ENCODE measurements at places on chromosomes 13 and 19. TPM values are rescaled to one million over a fixed set of nuclear protein-coding genes. Genes with fewer than 3 reads are reported as not detected.

Gene KL
- polyA plus RNA-seq, result not detected

Gene CBLC
- polyA plus RNA-seq, result not detected

Gene MBD3L5
- polyA plus RNA-seq, result not detected

Gene SMIM17
- not detected for polyA plus RNA-seq

Gene MEF2B
- polyA plus RNA-seq, result 0.94 TPM

Gene TMEM86B
- polyA plus RNA-seq, result 2.4 TPM

Gene KLK4
- not detected for polyA plus RNA-seq

Gene KIR2DL3
- polyA plus RNA-seq, result not detected

- no peak for DNase-seq
These were observed 1.7 kb downstream of the MAP3K10 start for GRCh38 chr19:40192758-40193586.

DNA sequence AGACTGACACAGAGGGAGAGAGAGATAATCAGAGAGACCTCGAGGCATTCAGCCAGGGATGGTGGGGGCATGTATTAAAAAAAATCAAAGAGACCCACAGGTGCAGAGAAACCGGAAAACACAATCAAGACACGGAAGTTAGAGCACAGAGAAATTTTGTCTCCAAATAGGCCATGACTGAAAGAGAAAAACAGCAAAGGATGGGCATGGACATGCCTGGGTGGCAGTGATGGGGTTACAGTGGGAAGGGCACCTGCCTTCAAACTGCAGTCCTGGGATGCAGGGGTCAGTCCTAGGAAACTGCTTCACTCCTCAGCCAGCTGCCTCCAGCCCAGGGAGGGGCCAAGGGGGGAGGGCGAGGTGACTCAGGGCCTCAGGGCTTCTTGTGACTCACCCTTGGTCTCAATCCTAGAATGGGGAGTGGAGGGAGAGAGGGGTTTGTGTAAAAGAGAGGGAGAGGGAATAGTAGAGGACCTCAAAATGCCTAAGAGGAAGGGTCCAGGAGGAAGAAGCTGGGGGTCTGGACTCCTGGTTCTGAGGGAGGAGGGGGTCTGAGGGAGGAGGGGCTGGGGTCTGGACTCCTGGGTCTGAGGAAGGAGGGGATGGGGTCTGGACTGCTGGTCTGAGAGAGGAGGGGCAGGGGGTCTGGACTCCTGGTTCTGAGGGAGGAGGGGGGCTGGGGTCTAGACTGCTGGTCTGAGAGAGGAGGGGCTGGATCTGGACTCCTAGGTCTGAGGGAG, 3.6 kb upstream of the KCNN4 start:
- peak; percentile 85 for DNase-seq

- no peak for DNase-seq
These were observed 2.0 kb upstream of the LENG9 start for GRCh38 chr19:54465426-54466109.

- no peak for DNase-seq
These were observed 4.5 kb downstream of the PPP1R12C start for GRCh38 chr19:55112777-55113569.

GRCh38 chr19:6596621-6597020, 5.7 kb upstream of the CD70 start:
- DNase-seq, result no peak

- DNase-seq, result no peak
These were observed 77.5 kb upstream of the PEG3 start for GRCh38 chr19:56917998-56918397.

DNA sequence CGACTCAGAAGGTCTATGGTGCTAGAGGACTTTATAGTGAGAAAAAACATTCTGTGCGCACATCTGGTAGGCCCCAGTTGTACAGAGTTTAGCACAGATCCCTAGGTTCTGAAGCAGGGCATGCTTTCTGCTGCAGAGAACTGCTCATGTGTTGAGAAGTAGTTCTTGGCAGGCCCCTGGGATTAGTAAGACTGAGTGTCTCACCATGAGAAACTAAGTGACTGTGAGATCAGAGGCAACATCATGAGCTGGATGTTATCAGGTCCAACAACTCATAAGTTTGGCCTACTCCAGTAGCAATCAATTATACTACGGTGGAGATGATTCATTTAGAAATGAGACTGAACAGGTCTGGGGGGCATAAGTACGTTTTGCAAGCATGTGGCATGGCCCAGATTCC, 507.4 kb upstream of the KLF12 start:
- DNase-seq, result peak; percentile 74

DNA sequence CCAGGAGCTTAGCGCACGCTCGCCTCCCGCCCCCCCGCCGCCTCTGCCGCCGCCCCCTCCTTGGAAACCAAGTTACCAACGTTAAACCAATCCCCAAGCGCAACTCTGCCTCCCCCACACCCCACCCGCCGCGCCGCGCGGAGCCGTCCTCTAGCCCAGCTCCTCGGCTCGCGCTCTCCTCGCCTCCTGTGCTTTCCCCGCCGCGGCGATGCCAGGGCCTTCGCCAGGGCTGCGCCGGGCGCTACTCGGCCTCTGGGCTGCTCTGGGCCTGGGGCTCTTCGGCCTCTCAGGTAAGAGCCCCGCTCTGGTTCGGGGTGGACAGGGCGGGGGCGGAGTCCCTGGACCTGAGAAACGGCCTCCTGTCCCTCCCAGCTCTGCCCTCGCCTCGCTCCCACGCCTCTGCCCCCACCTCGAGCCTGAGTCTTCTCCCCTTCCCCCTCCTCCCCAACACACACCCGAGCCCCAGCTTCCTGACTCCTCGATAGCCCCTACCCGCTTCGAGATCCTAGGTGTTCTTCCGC, at the start of gene ICAM5:
TSS of gene ICAM5 (plus strand) at position 117 of the 521 bp plus-strand sequence. CDS start at position 209, 92 bp downstream.
- peak; percentile 42 for DNase-seq

GRCh38 chr13:106230450-106230849, 305.0 kb downstream of the EFNB2 start:
- DNase-seq, result peak; percentile 83

DNA sequence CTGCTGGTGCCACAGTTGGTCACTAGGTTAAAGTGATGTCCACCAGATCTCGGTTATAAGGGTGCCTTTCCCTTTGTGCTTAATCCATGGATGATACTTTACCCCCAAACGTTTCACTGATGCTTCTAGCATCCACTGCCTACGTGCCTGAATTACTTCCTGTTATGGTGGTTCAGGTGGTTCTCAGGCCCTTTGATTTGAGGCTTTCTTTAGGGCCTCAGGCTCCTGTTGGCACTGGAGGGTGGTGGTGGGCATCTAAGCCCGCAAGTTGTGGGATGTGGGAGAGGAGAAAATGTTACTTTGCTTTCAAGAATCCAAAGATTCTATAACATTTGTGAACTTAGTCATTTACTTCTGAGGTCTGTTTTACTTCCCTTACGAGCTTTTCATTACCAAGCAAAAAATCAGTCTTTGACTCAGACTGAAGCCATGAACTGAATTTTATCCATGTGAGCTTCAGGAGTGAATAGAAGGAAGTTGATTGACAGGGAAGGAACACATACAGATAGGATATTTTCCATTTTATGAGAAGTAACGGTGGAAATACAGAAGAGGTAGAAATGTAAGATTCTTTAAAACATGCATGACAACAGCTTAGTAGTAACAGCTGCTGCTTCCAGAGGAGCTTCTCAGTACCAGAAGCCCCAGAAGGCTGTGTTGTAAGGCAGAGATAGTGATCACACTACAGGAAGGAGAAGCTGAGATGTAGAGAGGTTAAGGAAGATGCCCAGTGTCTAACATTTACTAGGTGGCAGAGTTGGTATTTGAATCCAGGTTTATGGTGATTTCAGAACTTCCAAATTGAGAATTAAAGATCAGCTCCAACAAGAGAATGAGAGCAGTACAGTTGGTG, 65.0 kb downstream of the ARHGEF7 start:
- no peak for DNase-seq

GRCh38 chr19:3359919-3360420, 6.4 kb upstream of the NFIC start:
- DNase-seq, result no peak

DNA sequence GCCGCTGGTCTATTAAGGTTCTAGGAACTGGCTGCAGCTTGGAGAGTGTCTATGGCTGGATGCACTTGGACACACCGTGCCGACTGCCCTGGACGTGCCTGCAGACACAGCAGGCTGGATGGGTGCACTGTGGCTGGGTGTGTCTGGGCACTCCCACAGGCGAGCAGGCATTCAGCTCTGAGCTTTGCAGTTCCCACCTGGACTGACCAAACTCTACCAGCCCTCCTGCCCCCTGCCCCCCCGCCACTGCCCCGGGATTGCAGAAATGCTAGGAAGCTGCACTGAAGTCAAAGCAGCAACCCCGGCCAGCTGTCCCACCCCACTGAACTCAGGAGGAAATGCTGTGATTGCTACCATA, 7.0 kb upstream of the LRP3 start:
- DNase-seq, result no peak

DNA sequence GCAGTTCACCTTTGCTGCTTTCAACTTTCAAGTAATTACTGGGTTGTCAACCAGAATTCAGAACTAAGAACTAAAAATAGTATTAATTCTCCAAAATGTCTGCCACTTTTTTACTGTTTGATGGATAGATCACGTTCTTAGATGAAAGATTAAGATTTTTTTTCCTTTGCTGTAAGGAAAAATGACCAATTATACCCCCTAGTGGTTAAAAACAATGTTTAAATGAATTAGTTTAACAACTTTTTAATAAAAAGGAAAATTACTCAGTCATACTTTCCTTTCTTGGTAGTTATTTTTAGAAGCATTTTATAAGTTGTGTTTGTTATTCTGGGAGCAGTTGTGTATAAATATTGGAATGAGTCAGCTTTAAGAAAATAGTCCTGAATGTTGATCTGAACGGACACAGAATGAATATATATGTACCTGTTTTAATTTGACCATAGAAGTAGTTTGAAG, 4.6 kb downstream of the TM9SF2 start:
- peak; percentile 63 for DNase-seq

Data from IMR-90 (cell line).